ENCODE measurements at places on chromosomes 11 and 22.

- no peak for DNase-seq
These were observed 490.1 kb downstream of the OPCML start for GRCh38 chr11:133041928-133042882.

- DNase-seq = no peak
These were observed 1351.9 kb downstream of the BRD1 start for GRCh38 chr22:48475661-48476345.

DNA sequence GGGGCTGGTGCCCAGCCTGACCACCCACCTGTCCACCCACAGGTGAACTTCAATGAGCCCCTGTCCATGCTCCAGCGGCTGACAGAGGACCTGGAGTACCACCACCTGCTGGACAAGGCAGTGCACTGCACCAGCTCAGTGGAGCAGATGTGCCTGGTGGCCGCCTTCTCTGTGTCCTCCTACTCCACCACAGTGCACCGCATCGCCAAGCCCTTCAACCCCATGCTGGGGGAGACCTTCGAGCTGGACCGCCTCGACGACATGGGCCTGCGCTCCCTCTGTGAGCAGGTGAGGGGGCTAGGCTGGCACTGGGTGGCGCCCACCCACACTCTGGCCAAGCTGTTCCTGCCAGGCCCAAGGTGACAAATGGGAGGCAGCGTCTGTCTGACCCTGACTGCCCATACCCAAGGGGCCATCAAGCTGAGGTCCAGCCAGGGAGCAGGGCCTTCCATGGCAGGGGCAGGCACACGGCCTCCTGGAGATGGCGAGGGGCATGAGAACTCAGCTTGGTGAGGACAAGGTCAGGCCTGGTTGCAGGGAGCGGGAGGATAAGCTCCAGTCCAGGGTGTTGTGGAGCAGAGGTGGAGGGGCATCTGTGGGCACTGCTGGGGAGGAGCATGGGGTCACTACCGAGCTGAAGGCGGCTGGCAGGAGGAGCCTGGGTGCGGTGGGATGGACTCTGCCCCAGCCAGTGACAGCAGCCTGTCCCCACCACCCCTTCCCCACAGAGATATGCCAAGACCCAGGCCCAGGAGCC lies 77.7 kb downstream of the MORC2 start:
- peak; percentile 28 for DNase-seq

GRCh38 chr11:61966734-61967115 lies 709 bp downstream of the FTH1 start:
- no peak for DNase-seq

DNA sequence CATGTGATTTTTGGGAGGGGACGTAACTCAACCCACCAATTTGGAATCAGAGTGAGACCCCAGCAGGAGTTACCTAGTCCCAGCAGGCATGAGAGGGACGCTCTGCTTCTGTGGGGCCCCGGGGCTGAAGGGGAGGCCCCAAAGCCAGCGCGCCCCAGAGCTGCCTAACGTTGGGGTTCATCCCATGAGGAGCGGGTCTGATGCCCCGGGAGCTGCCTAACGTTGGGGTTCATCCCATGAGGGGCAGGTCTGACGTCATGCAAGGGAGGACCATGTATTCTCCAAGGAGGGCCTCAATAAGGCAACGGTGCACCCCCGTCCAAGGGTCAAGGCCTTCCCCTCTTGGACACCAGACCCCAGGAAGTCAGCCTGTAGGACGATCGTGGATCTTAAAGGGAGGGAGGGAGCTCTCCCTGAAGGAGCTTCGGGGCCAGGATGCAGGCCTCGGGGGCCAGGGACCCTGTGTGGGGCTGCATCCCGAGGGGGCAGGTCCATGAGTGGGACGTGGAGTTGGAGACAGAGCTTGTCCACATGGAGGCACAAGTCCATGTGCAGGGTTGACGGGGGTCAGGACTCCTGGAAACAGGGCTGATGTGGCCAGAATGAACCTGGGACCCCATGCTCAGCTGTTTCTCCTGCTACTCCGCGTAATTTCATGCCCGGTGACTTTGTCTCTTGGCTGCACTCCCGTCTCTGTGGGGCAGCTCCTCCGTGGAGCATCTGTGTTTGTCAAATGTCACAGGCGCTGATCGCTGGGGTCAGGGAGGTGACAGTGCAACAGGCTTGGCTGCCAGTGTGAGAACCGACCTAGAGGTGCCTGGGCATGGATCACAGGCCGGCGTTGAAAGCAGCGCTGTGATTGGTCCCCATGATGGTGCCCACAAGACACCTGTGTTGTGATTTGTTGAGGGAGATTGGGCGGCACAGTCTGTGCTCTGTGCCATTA lies 1029.1 kb downstream of the BRD1 start:
- DNase-seq = no peak

GRCh38 chr11:57815476-57815875 lies 53.9 kb downstream of the CTNND1 start:
- DNase-seq = no peak

DNA sequence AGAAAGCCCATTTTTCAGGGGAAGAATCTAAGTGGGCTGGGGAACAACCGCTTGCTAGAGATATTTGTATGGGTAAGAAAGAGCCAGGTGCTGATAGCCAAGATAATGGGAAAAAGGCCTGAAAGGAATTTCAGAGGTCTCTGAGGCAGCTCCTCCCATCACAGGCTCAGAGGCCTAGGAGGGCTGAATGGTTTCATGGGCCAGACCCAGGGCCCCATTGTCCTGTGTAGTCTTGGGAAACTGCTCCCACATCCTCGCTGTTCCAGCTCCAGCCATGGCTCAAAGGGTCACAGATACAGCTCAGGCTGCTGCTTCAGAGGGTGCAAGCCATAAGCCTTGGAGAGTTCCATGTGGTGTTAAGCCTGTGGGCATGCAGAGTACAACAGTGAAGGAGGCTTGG lies 73.2 kb upstream of the ARHGAP20 start:
- no peak for DNase-seq

DNA sequence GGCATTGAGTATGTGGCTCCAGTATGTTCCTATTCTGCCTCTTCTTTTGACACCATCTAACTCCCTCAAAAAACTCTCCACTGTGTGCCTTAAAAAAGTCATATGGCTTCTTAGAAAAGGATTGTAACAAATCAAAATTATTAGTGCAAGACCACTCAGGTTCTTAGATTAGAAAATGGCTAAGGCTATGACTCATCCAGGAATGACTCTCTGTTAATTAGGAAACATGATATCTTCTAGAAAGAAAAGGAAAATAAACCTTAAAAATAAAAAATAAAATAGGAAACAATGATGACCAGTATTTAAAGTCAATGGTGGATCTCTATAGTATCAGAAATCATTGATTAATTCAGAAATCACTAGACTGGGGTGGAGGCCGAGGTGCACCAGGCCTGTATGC lies 21.7 kb downstream of the SLC25A17 start:
- no peak for DNase-seq

- no peak for DNase-seq
These were observed 655.7 kb upstream of the KIRREL3 start for GRCh38 chr11:127656116-127656836.

DNA sequence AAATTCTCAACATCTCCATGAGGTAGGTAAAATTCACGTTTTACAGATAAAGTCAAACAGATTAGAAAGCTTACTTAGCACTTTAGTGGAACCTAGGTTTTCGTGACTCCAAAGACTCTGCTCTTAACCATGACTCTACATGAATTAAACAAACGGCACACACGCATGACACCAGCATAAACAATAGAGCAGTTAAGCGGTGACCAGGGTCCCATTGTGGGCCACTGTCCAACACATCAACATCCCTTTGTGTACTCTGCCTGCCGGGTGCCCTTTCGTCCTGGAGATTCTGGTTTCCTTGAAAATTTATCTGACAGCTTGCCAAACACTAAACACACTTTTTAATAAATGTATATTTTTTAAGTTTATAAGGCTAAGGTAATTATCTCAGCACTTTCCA lies 941.7 kb downstream of the OPCML start:
- DNase-seq = no peak

DNA sequence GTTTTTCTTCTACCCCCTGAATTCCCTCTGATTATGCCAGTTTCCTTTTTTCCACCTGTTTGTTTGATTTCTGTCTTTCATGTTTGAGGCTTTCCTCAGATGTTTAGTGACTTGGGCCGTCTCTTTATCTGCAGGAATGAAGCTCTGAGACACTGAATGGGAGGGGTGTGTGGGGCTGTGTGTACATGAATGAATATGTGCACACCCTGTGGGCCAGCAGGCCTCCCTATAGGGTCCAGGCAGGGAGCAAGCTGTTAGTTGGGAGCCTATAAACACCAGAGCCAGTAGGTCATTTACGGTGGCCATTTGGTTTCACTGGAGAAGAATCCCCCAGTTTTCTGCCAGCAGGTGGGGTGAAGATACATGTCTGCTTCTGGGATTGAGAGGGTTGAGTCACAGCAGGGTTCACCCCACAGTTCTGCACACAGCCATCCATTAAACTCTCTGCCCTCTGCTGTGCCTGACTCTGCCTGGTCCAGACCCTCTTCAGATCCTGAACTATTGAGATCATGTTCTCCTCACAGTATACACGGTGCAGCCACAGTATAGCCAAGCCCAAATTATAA lies 34.8 kb downstream of the BARX2 start:
- DNase-seq = no peak

GRCh38 chr11:130424613-130425140 lies 3.7 kb downstream of the ADAMTS8 start:
- DNase-seq = no peak

GRCh38 chr22:40668611-40669411 lies 10.5 kb upstream of the MCHR1 start:
- DNase-seq = no peak

DNA sequence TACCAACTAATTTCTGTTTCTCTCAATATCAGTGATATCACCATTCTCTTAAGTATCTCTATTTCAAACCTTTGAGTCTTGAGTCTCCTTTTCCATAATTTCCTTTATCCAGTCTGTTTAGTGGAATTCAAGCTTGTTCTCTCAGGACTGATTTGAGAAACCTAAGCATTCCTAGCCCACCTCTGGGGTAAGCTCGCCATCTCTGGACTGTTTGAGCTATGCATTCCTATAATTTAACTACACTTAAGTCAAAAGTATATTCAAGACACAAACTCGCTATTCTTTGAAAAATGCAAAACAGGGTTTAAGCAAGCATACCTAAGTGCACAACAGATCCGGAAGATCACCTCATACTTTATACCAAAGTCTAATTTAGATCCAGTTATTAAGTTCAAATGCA lies 2.1 kb upstream of the DLAT start:
- no peak for DNase-seq

DNA sequence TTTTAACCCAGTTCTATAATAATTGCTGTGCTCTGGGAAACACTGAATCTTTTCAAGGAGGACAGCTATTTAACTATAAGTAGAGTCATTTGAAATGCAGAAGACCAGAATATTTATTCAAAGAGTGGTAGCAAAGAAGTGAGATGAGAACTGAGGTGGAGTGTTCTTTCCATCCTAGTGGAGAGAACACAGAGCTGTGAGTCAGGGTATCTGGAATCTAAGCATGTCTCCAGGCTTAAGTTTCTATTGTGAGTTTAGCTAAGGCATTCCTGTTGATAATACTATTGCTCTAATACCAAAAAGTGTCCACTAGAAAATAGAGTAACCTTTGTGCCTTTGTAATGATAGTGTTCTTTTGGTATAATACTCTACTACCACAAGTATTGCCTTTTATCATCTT lies 32.4 kb downstream of the JAM3 start:
- no peak for DNase-seq

DNA sequence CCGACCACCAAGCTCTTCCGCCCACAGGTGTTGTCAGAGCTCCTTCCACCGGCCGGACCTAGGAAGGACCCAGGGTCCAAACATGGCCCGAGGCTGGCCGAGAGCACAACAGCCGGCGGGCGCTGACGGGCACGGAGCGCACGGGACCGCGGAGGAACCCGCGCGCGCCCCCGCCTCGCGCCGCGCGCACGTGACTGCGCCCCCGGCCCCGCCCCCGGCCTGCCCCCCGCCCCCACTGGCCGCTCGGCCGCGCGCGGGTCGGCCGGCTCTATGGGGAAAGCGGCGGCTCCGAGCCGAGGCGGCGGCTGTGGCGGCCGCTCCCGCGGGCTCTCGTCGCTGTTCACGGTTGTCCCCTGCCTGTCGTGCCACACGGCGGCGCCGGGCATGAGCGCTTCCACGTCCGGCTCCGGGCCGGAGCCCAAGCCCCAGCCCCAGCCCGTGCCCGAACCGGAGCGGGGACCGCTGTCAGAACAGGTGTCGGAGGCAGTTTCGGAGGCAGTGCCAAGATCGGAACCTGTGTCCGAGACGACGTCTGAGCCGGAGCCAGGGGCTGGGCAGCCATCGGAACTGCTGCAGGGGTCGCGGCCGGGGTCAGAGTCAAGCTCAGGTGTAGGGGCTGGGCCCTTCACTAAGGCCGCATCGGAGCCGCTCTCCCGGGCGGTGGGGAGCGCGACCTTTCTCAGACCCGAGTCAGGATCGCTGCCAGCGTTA lies at the start of gene OSBP2:
TSS of gene OSBP2 (plus strand) at position 235 of the 711 bp plus-strand sequence. CDS start at position 271, 36 bp downstream.
- peak; percentile 17 for DNase-seq

GRCh38 chr11:73274722-73275380 lies 2.7 kb downstream of the P2RY6 start:
- no peak for DNase-seq

GRCh38 chr22:29342577-29343312 lies 27.2 kb upstream of the RASL10A start:
- DNase-seq = no peak

GRCh38 chr11:11420899-11421285 lies 67.8 kb upstream of the CSNK2A3 start:
- DNase-seq = no peak

DNA sequence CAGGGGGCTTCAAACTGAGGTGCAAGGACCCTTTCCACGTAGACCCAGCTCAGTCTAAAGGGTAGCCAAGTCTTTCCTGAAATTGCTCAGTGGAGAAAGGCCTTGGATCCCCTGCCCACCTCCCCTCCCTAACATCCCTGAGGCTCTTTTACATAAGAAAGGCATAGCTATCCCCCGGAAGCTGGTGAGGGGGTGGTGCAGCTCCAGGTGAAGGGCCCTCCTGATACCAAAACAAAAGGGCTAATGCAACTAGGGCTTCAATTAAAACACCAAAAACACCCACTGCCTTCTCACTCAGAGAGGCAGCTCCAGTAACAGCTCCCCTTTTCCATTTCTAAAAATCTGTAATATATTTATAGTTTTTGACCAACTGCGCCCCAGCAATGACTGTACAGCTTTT lies 5.8 kb downstream of the SHANK2 start:
- no peak for DNase-seq

DNA sequence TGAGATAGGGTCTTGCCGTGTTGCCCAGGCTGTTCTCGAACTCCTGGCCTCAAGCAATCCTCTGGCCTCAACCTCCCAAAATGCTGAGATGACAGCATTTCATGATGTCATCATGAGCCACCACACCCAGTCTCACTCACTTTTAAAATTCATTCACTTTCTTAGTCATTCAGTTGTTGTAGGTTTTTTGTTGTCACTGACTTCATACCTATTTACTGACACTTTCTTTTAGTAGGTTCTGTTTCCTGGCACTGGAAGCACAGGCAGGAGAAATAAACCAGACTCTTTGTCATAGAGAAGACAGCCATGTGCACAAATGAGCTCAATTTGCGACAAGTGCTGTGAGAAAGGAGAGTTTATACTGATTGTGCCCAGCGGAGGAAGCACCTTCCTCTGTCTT lies 10.5 kb downstream of the ART5 start:
- no peak for DNase-seq

- no peak for DNase-seq
These were observed 1.7 kb downstream of the TOM1 start for GRCh38 chr22:35301372-35301874.

All from activated T-cell treated with anti-CD3 and anti-CD28 coated beads, Interleukin-2, amount 50 U/mL, for 4 hours (primary cell).